ENCODE measurements at places on chromosomes 12 and 14.

DNA sequence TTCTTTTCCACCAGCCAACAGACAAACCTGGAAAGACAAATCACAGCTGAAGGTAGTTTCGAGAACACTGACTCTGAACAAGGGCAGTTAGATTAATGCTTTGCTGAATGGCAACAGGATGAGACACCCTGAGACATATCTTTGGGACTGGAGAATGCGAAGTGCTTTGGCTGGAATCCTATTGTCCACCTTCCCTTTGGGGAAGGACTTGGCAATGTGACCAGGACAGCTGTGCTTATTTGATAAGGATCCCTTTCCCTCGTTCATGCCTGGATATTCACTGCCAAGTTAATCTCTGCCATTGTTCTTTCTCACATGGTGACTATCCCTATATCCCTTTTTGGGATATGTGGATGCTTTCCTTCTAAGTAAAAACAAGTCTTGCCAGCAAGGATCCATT lies 537.1 kb upstream of the SEL1L start:
- no peak for DNase-seq

GRCh38 chr14:95234426-95234825 lies 77.1 kb upstream of the DICER1 start:
- DNase-seq, result no peak

- DNase-seq, result no peak
Observed at GRCh38 chr14:75610834-75611233, 32.4 kb downstream of the FLVCR2 start.

- no peak for DNase-seq
Observed at GRCh38 chr12:66044731-66045130, 85.8 kb downstream of the LLPH start.

GRCh38 chr14:105490267-105490571 lies 827 bp upstream of the TEDC1 start:
- DNase-seq, result no peak

DNA sequence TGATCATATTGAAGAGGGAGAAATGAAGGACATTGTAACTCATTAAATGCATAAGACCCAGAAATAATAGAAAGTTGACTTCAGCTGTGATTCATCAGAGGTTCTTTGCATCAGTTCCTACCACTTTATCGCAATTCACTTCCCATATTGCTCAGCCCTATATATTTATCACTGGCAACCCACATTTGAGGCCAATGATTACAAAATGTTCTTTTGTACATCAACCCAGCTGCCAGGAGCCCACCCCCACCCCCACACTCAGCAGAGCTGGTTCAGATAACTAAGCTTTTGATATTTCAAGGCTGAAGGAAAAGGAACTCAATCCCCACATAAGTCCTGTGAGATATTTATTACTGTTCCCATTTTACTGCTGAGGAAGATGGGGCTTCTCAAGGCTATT lies 51.2 kb upstream of the TMPO start:
- no peak for DNase-seq

- DNase-seq, result no peak
Observed at GRCh38 chr14:41950428-41951151, 343.9 kb downstream of the LRFN5 start.

DNA sequence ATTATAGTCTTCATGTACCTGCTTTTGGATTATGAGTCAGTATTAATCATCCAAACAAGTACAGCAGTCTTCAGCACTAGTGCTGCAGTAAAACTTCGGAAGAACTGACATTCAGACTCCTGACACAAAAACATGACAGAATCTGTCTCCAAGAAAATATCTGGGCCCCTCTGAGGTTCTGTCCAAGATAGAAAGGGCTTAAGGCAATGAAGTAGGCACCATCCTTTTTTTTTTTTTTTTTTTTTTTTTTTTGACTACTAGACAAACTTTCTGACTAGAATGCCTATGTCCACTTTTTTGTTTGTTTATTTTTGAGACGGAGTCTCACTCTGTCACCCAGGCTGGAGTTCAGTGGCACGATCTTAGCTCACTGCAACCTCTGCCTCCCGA lies 112.5 kb downstream of the MED13L start:
- DNase-seq, result no peak

- no peak for DNase-seq
Observed at GRCh38 chr12:116615141-116615861, 56.1 kb downstream of the MAP1LC3B2 start.

DNA sequence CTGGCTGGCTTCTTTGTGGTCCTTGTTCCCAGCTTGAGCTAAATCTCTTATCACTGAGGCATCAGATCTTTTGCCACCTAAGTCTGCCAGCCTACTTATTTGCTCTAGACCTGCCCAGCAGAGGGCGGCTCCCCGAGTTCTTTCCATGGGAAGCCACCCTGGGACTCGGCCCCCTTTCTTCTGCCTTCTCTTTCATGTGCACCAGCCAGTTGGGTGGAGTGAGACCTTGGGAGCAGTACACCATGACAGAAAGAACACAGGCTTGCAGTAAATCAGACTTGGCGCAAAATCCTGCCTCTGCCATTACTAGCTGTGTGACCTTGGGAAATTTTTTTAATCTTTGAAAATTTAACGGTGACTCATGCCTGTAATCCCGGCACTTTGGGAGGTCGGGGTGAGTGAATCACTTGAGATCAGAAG lies 7.4 kb downstream of the SMAGP start:
- DNase-seq, result no peak

DNA sequence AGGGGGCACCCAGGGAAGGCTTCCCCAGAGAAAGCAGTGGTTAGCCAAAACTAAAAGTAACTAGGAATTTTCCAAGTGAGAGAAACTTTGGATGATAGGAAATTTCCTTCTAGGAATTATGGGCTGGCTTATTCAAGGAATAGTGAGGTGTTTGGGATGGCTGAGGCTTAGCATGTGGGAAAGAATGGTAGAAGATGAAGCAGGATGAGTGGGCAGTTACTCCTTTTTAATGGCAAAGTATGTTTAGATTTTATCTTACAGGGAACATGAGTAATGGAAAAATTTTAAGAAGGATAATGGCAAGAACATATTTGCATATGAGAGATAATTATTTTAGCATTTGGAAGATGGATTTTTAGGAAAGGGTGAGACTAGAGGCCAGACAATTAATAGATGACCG lies 197.6 kb downstream of the SLC38A4 start:
- DNase-seq, result no peak

- no peak for DNase-seq
Observed at GRCh38 chr12:12396694-12397093, 39.8 kb downstream of the BORCS5 start.

DNA sequence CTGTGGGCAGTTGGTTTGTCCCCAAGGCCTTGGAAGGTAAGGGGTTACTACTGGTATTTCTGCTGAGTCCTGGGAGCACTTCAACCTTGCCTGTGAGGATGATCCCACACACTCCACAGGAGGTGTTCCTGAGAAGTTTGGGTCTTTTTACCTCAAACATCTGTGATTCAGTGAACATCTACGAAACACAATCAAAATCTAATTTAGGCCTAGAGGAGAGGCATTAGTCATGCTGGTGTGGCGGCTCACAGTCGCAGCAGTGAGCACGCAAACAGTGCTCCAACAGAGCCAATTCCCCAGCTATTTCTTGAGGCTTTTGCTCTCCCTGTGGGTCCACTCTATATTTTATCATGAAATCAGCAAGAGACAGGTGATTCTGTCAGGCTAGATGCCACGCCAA lies 107.6 kb downstream of the APAF1 start:
- DNase-seq, result no peak

- no peak for DNase-seq
Observed at GRCh38 chr12:101969-102878, 35.7 kb downstream of the IQSEC3 start.

- DNase-seq, result no peak
Observed at GRCh38 chr14:33794791-33795305, 156.0 kb downstream of the EGLN3 start.

GRCh38 chr12:75592638-75593335 lies 81.4 kb upstream of the KRR1 start:
- DNase-seq, result no peak

DNA sequence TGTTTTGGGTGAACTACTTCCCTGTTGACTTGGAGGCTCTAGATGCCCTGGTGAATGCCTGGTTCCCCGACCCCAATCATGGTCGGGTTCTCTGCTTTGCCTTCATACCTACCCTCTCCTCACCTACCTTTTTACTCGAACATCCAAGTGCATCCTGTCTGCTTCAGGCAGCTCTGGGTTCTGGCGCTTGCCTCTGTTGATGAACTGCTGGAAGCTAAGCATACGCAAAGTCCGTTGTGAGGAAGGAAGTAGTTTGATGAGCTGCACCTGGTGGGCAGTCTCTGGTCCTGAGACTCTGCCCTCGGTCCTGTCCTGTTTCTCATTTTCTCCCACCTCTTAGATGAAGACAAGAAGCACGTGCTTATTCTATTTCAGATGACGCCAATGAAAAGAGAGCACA lies 13.6 kb downstream of the KCNH3 start:
- no peak for DNase-seq

GRCh38 chr12:108816652-108817335 lies 40.6 kb downstream of the SSH1 start:
- no peak for DNase-seq

GRCh38 chr14:104735830-104736642 lies 12.0 kb downstream of the ADSS1 start:
- DNase-seq, result no peak

- no peak for DNase-seq
Observed at GRCh38 chr12:13404111-13404628, 207.6 kb downstream of the EMP1 start.

DNA sequence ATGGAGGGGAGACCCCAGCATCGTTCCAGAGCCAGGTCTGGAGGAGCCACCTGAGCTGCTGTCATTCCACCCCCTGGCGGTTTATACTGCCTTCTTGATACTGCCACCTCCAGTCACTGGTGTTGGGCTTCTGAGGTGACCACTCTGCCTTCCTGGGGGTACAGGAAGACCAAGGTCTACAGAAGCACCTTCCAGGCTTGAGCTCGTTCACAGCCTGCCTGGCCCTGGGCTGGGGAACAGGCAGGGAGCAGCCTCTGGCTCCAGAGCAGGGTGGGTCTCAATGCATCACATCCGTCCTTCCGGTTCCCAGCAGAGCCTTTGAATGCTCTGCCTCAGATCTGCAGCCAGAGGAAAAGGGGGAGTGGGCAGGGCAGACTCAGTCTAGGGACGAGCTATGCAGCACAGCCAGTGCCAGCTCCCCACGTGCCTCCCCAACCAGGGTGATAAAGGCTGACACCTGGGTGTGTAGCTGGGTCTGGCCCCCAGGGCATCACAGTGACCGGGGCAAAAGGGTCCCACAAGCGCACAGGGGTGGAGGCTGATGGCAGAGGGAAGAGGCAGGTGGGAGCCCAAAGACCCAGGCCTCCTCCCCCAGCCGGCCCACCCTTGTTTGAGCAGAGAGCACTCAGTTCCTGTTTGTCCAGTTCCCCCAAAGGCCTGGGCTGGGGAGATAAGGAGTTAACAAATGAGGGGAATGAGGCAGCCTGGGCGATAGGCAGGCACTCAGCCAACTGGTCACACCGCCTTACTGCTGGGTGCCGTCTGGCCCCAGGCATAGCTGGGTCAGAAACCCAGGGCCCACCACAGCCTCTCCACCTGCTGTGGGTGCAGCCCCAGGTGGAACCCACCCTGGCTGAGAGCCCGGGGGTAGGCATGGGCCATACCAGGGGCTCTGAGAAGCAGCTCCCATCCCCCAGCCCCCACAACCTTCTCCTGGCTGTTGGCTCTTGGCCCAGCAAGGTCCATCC lies 17.1 kb downstream of the DEGS2 start:
- DNase-seq, result no peak

- DNase-seq, result no peak
Observed at GRCh38 chr12:38508246-38508645, 191.7 kb downstream of the ALG10B start.

- DNase-seq, result no peak
Observed at GRCh38 chr12:25877446-25877845, 81.0 kb upstream of the RASSF8 start.

- DNase-seq, result no peak
Observed at GRCh38 chr12:108858311-108859074, 1.1 kb upstream of the SSH1 start.

DNA sequence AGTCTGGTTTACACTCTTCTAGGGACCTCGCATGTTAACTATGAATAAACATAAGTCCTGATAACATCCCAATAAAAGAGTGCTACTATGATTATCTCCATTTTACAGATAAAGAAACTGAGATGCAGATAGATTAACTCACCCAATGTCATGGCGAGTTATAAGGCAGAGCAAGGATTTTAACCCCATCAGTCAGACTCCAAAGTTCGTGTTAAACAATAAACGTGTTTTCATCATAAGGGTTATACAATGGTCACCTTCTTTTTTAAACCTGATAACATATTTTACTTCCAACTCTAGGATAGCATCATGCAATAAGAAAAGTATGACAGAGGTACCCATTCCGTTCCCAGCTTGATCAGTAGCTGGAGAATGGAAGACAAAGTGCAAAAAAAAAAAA lies 1.2 kb downstream of the AREL1 start:
- DNase-seq, result no peak

DNA sequence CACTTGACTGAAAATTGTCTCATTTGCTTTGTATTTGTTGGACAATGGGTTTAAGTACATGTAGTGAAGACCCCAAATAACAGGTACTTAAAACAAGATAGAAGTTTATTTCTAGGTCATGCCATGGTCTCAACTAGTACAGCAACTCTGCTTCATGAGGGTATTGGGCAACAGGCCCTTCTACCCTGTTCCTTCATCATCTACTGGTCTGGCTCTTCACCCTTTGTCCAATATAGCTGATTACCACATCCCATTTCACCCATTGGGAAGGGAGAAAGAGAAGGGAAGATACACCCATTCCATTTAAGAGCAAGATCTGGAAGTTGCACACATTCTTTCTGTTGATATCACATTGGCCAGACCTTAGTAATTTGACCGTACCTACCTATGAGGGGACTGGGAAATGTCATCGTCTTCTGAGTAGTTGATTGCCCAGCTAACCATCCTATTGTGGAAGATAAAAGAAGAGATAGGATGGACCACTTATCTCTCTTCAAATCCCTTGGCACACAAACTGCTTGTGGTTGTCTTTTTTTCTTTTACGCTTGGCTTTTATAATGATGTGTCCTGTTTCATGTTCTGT lies 104.6 kb downstream of the DIP2B start:
- DNase-seq, result no peak

DNA sequence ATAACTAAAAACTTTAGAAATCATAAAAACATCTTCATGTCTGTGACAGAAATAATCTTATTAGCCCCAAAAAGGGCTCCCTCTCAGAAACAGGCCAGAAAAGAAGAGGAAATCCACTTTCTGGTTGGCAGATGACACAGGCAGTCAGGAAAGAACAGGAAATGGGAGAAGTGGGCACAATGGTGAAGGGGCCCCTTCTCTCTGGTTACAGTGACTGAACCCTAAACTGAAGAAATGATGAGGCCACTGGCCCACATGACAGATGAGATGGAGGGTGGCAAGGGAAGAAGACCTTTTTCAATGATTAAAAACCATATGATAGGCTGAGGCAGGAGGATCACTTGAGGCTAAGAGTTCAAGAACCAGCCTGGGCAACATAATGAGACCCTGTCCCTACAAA lies 21.1 kb downstream of the TCTN1 start:
- no peak for DNase-seq
